ENCODE measurements at places on chromosomes 2 and 18. TPM values are rescaled to one million over a fixed set of nuclear protein-coding genes. Genes with fewer than 3 reads are reported as not detected.

The TUBA4B gene
- 0.52 TPM for total RNA-seq

The XIRP2 gene
- not detected for total RNA-seq

The PTH2R gene
- total RNA-seq, result not detected

The C2orf92 gene
- 1.3 TPM for total RNA-seq

The ANKRD30B gene
- 0.17 TPM for total RNA-seq

The CD8B2 gene
- not detected for total RNA-seq

The HOXD9 gene
- 9.8 TPM for total RNA-seq

The SLC5A7 gene
- not detected for total RNA-seq

The DNAH6 gene
- 0.14 TPM for total RNA-seq

The NOSTRIN gene
- total RNA-seq, result 3.1 TPM

The SULT1C2 gene
- 4.3 TPM for total RNA-seq

The TXNDC2 gene
- total RNA-seq, result not detected

The CAPN13 gene
- total RNA-seq, result 0.63 TPM

The SRD5A2 gene
- under 0.01 TPM for total RNA-seq

The GAL3ST2 gene
- not detected for total RNA-seq

The MTA3 gene
- 17.8 TPM for total RNA-seq

All from epithelial cell of proximal tubule (primary cell).